Tracheal epithelial cell (primary cell): ENCODE measurements at places on chromosomes 6 and 20. TPM values are rescaled to one million over a fixed set of nuclear protein-coding genes. Genes with fewer than 3 reads are reported as not detected.

SEL1L2 gene
- not detected in 2 replicates for total RNA-seq

SLC17A9 gene
- total RNA-seq, result 0.43 and 2.4 TPM in 2 replicates

NKX2-2 gene
- not detected in 2 replicates for total RNA-seq

IPCEF1 gene
- under 0.01 TPM in 2 replicates for total RNA-seq

BPIFB4 gene
- not detected in 2 replicates for total RNA-seq

GGTLC1 gene
- total RNA-seq, result not detected in 2 replicates

SGK2 gene
- 0.21 and 1.4 TPM in 2 replicates for total RNA-seq

SLC52A3 gene
- 0.96 and 1.3 TPM in 2 replicates for total RNA-seq

MCM9 gene
- 14.1 and 14.5 TPM in 2 replicates for total RNA-seq

CPNE5 gene
- under 0.01 TPM in 1 of 2 replicates, not detected in the other for total RNA-seq

XKR7 gene
- total RNA-seq, result under 0.01 TPM in 1 of 2 replicates, not detected in the other

PET117 gene
- total RNA-seq, result 11.1 and 13.0 TPM in 2 replicates

RAET1L gene
- total RNA-seq, result 2.3 and 9.4 TPM in 2 replicates

TCP11 gene
- total RNA-seq, result not detected in 2 replicates

EDN1 gene
- 0.64 and 45.5 TPM in 2 replicates for total RNA-seq

TSPO2 gene
- not detected in 2 replicates for total RNA-seq

SRMS gene
- total RNA-seq, result 0.43 TPM in 1 of 2 replicates, not detected in the other

BMP2 gene
- total RNA-seq, result 12.6 and 25.5 TPM in 2 replicates

TFEB gene
- total RNA-seq, result 10.8 and 11.5 TPM in 2 replicates

DPPA5 gene
- total RNA-seq, result not detected in 2 replicates

LCA5 gene
- 2.6 and 2.7 TPM in 2 replicates for total RNA-seq

PAQR8 gene
- 0.96 and 1.7 TPM in 2 replicates for total RNA-seq

DEFB110 gene
- total RNA-seq, result not detected in 2 replicates

TTK gene
- 0.64 and 2.9 TPM in 2 replicates for total RNA-seq

BPI gene
- total RNA-seq, result not detected in 2 replicates

LPIN3 gene
- 6.2 and 11.8 TPM in 2 replicates for total RNA-seq

SRSF3 gene
- total RNA-seq, result 136 and 301 TPM in 2 replicates

MROH8 gene
- total RNA-seq, result under 0.01 and 0.43 TPM in 2 replicates

GNMT gene
- not detected in 2 replicates for total RNA-seq

ZNF831 gene
- total RNA-seq, result not detected in 2 replicates

WFDC10B gene
- not detected in 2 replicates for total RNA-seq

KCNK16 gene
- not detected in 2 replicates for total RNA-seq

TAAR1 gene
- not detected in 2 replicates for total RNA-seq

BTN3A1 gene
- total RNA-seq, result 4.7 and 17.1 TPM in 2 replicates

TAGAP gene
- under 0.01 TPM in 1 of 2 replicates, not detected in the other for total RNA-seq

RHAG gene
- not detected in 2 replicates for total RNA-seq

MYCT1 gene
- total RNA-seq, result 0.64 and 0.72 TPM in 2 replicates

CD93 gene
- 0.21 and 0.24 TPM in 2 replicates for total RNA-seq

HLA-DQB2 gene
- not detected in 2 replicates for total RNA-seq

L3MBTL1 gene
- 3.6 and 5.5 TPM in 2 replicates for total RNA-seq
